ENCODE measurements at places on chromosomes 13 and 19.

- H3K4me3 ChIP-seq: no peak overlapping the region
- DNase-seq: peak; percentile 90
- no peak overlapping the region for H3K27ac ChIP-seq
Observed at GRCh38 chr19:12847159-12848139, 9.1 kb downstream of the MAST1 start.

DNA sequence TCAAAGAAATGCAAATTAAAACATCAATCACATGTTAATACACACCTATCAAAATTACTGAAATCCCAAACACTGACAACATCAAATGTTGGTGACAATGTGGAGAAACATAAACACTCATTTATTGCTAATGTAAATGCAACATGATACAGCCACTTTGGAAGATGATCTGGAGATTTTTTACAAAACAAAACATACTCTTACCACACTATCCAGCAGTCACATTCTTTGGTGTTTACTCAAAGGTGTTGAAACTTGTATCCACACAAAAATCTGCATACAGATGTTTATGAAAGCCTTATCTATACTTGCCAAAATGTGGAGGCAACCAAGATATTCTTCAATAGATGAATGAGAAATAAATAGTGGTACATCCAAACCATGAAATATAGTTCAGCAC lies 1219.5 kb upstream of the PCDH20 start:
- H3K4me3 ChIP-seq: no peak overlapping the region
- H3K27me3 ChIP-seq: no peaks in the 10 kb centered on the region
- H3K4me1 ChIP-seq: no peaks in the 10 kb centered on the region
- DNase-seq: peak; percentile 74
- no peak overlapping the region for H3K27ac ChIP-seq

DNA sequence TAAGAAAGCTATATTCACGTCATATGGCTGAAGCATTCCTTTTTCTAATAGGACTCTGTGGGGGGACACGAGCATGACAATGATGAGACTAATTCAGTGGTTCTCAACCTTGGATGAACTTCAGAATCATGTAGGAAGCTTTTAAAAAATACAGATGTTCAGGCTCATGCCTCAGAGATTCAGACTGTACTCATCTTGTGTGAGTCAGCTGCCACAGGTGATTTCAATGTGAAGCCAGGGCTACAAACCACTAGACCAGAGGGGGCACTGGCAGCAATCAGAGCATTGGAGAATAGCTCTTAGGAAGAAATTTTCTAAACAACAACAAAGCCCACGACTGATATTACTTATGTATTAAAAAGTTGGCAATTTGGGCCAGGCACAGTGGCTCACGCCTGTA lies 91.7 kb downstream of the SERP2 start:
- no peaks in the 10 kb centered on the region for H3K4me1 ChIP-seq
- H3K4me3 ChIP-seq: no peak overlapping the region
- no peak overlapping the region for H3K27ac ChIP-seq
- H3K36me3 ChIP-seq: no peaks in the 10 kb centered on the region
- no peak for DNase-seq
- no peaks in the 10 kb centered on the region for H3K27me3 ChIP-seq

DNA sequence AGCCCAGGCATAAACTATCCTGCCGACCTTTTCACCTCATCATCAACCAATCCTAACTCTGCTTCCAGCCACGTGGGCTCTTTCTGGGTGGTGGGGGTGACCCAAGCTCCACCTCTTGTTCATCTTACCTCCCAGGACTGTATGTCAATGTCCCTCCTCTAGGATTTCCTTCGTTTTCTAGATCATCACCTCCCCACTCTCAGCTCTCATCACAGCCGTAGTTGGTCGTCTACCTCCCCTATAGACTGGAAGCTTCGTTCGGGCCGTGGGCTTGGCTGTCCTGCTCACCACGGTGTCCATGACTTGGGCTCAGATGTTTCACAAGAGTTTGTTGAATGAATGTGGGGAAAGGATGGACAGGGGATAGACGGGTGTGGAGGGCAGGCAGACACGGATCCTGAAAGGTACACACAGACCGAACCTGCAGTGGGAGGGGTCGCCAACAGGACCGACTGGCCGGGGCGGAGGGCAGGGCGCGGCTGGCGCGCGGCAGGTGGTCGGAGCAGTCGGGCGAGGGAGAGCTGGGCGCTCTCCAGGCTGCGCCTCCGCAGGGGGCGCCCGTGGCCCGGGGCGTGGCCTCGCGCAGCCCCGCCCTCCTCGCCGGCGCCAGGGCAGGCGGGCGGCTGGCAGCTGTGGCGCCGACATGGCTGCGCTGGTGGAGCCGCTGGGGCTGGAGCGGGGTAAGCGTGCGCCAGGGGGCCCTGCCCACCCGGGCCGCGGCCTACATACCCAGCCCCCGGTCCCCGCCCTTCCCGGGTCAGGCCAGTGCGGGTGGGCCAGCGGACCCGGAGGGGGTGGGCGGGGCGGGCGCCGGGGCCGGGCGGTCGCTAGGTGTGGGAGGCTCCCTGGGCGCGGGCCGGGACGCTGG lies at the start of gene LIN7B:
TSS of gene LIN7B (plus strand) at position 609 of the 868 bp plus-strand sequence. CDS start at position 644, 35 bp downstream.
- H3K4me3 ChIP-seq: peak within 1 kb of the TSS; percentile 80
- peaks cover 20% of the 10 kb centered on the region for H3K4me1 ChIP-seq

GRCh38 chr19:7815325-7815724 lies 14.7 kb upstream of the EVI5L start:
- H3K27ac ChIP-seq: no peak overlapping the region
- H3K4me1 ChIP-seq: no peaks in the 10 kb centered on the region
- H3K36me3 ChIP-seq: no peaks in the 10 kb centered on the region
- no peak for DNase-seq
- H3K27me3 ChIP-seq: no peaks in the 10 kb centered on the region

- H3K27me3 ChIP-seq: no peaks in the 10 kb centered on the region
- no peak overlapping the region for H3K27ac ChIP-seq
- H3K36me3 ChIP-seq: no peaks in the 10 kb centered on the region
- no peak for DNase-seq
Observed at GRCh38 chr13:48775285-48775684, 121.6 kb downstream of the CYSLTR2 start.

DNA sequence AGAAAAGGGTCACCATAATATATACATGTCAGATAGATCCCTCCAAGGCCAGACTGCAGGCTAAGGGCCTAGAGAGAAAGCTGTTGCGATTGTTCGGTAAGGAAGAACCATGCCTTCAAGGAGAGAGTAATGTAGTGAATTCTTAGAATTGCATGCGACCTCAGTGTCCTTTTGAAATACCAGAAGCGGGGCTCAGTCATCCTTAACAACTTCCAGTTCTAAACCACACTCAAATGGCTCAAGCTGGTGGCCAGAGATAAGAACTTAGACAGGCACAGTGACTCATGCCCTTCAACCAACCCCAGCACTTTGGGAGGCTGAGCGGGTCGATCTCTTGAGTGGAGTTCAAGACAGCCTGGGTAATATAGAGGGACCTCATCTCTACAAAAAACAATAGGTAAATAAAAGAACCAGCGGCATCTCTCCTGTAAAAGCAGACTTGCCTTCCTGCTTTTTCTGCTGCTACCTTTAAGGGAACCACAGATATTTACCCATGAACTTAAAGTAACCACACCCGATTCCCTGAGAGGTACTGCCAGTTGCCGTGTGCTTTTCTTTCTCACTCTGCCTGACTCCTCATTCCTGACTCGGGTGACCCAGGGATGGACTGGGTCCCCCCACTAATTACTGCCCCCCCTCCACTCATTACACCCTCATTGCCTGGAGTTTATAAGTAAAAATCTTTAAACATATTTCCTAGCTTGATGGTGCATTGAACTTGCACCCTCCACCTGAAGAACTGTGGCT lies 15.4 kb upstream of the SIGLEC6 start:
- DNase-seq: no peak
- no peak overlapping the region for H3K4me3 ChIP-seq
- no peaks in the 10 kb centered on the region for H3K27me3 ChIP-seq
- H3K4me1 ChIP-seq: peaks cover 13% of the 10 kb centered on the region
- peak overlapping the region; percentile 86 for H3K27ac ChIP-seq

All from trophoblast cell (in vitro differentiated cells and primary cell).